Activated naive CD8-positive, alpha-beta T cell treated with anti-CD3 and anti-CD28 coated beads, Interleukin-2, amount 10 ng/mL, durations not matched to agents 7 days and 5 days (primary cell): ENCODE measurements at places on chromosomes 2 and 18.

DNA sequence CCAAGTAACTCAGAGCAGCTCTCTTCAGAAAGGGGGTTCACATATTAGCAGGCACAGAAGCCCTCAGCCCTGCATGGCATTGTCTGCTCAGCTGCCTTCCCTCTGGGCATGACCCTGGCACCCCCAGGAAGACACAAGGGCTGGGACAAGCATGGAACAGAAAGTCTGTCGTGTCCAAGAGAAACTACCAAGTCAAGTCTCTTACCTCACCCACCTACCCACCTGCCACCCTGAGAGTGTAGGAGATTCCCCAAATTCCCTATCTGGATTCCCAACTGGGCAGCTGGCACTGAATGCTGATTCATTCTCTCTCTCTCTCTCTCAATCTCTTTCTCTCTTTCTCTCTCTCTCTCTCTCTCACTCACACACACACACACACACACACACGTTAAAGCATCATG, 21.6 kb downstream of the SMAD7 start:
- DNase-seq = no peak

- no peak for DNase-seq
Observed at GRCh38 chr18:35577045-35577848, 4.3 kb upstream of the GALNT1 start.

DNA sequence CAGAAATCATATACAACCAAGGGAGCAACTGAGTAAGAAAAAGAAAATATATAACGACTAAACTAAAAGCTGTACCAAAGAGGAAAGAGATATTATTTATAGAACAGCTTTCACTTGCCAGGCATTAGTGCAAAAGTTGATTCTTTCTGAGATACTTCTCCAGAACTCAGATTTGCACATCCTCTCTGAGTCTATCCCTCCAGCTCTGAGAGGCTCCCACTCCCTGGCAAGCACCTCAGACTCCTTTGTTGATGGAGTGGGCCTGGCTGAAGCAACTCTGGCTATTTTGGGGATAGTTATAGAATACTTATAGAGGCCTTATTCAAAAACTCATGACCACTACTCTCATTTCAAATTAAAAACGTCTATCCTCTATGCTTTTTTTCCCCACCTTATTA, 501.6 kb upstream of the TNP1 start:
- DNase-seq = no peak

DNA sequence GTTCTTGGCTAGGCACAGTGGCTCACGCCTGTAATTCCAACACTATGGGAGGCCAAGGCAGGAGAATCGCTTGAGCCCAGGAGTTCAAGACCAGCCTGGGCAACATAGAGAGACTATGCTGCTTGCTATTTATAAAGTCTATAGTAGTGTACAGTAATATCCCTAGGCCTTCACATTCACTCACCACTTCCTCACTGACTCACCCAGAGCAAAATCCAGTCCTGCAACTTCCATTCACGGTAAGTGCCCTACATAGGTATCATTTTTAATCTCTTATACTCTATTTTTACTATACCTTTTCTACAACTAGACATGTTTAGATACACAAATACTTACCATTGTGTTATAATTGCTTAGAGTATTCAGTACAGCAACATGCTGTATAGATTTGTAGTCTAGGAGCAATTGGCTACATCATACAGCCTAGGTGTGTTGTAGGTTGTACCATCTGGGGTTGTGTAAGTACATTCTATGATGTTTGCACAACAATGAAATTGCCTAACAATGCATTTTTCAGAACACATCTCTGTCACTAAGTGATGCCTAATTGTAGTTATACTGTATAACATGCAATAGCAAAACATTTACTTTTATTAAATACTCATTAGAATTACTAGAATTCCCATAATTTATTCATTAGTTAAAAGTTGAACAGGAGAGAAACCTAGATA, 8.8 kb downstream of the DHX57 start:
- no peak for DNase-seq

DNA sequence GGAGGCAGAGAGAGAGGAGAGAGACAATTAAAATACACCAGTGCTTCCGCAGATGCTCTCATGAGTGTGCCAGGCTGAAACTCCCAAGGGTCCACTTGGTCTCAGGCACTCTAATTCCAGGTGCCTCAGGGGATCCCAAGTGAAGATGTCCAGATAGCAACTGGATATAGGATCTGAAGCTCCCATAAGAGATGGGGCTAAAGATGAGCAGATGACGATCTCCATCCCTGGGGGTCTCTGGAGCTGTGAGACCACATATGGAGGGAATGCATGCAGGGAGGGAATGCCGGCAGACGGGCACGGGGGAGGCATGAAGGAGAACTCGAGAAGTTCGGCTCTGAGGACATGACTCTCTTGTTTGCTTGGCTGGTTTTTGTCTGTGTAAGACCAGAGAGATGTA, 223.7 kb upstream of the RAB6C start:
- no peak for DNase-seq

- DNase-seq = no peak
Observed at GRCh38 chr2:173909846-173910245, 55.3 kb downstream of the SP3 start.

DNA sequence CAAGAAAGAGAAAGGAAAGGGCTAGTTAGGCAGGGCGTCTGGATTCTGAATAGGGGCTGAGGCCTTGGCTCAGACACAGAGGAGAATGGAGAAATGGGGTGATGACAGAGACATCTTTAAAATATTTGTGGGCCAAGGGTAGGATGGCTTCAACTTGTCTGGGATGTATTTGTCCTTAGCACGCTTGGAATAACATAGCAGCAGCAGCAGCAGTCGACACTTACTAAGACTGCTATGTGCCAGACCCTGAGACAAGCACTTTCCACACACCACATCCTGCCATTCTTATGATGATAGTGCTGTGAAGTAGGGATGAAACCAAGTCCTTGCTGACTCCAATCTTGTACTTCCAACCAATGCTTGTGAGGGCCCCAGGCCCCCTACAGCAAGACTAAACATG, 2.6 kb downstream of the IL1RL1 start:
- no peak for DNase-seq
